ENCODE measurements at places on chromosomes 7 and 10.

DNA sequence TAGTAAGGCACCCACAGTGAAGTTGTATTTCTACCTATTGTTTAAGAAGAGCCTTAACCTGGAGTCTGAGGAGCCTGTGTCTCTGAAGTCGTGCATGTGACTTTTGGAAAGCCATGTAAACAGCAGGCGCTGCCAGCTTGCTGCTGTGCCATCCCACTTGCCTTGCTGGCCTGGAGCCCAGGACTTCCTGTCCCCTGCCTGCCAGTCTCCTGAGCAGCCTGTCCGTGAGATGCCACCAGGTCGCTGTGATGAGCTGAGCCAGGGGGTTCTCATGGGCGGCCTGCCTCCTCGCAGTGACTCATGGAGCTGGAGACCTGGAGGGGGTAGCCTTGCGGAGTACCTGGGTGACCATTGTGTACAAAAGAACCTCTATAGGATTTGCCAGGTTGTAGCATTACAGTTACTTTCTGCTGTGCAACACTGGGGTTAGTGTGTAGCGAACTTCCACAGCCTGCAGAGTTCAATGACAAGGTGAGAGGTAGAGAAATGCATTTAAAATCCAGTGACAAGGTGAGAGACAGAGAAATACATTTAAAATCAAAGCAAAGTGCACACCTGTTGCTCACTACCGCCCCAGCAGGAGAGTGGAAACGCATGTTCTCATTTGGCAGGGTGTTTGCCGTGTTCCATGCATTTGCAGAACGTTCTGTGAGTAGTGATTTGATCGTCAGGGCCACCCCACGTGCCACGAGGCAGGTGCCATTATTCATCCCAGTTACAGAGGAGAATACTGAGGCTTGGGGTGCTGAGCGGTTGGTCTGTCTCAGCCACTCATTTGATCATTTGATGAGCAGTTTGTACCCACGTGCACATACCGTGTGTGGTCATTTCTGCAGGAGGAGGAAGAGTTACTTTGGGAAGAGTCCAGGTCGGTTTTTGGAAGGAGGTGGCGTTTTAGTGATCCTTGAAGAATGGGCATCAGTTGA, 36.6 kb upstream of the BHLHA15 start:
- peak; percentile 65 for DNase-seq

DNA sequence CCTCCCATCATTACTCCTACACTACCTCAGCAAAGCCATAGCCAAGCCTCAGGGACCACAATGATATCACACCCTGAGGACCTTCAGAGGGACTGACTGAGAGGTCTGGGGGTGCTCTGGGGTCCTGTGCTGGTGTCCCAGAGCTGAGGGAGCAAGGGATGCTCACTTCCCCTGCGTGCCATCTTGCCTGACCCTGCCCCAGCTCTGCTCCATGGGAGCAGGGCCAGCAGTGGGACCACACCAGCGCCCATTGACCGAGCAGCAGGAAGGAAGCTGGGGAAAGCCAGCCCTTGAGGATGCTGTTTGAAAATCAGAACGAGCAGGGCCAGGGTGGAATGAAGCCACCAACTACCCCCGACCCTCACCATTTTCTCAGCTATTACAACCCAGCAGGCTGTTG, 103.0 kb downstream of the PARP12 start:
- no peak for DNase-seq

DNA sequence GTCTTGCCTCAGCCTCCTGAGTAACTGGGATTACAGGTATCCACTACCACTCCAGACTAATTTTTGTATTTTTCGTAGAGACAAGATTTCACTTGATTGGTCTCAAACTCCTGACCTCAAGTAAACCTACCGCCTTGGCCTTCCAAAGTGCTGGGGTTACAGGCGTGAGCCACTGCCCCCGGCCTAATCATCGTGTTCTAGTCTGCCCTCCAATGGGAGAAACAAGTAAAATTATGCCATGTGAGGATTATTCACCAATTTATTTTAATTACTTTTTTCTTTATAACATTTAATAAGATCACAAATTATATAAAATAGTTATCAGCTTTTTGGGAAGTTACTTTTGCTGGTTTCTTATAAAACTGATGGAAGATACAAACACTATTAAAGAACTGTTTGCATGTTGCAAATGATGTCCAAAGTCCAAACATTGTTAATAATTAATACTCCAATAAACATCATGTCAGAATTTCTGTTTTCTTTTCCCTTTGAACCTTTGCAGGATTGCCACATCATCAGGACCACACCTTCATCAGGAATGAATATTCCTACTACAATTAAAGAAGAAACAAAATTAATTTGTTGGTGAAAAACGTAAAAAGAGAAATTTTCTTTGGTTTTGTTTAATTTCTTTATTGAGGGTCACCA, 786 bp upstream of the AKR1C4 start:
- no peak for DNase-seq

- no peak for DNase-seq
Observed at GRCh38 chr10:118148247-118148646, 101.5 kb upstream of the RAB11FIP2 start.

- DNase-seq: no peak
Observed at GRCh38 chr7:55129541-55130394, 111.0 kb downstream of the EGFR start.

- DNase-seq: no peak
Observed at GRCh38 chr7:77427996-77428603, 12.0 kb upstream of the GSAP start.

GRCh38 chr7:5582532-5582935, 158.9 kb upstream of the TNRC18 start:
- no peak for DNase-seq

GRCh38 chr10:132704008-132704814, 81.7 kb downstream of the NKX6-2 start:
- no peak for DNase-seq

GRCh38 chr10:24993237-24993958, 22.6 kb downstream of the ENKUR start:
- no peak for DNase-seq

GRCh38 chr10:20418286-20418685, 478.8 kb downstream of the NEBL start:
- no peak for DNase-seq

GRCh38 chr10:59803714-59804113, 50.5 kb upstream of the MRLN start:
- no peak for DNase-seq

GRCh38 chr10:31701546-31701945, 227.1 kb downstream of the ARHGAP12 start:
- DNase-seq: no peak
